Central memory CD8-positive, alpha-beta T cell (primary cell): ENCODE measurements at places on chromosomes 7 and 10.

DNA sequence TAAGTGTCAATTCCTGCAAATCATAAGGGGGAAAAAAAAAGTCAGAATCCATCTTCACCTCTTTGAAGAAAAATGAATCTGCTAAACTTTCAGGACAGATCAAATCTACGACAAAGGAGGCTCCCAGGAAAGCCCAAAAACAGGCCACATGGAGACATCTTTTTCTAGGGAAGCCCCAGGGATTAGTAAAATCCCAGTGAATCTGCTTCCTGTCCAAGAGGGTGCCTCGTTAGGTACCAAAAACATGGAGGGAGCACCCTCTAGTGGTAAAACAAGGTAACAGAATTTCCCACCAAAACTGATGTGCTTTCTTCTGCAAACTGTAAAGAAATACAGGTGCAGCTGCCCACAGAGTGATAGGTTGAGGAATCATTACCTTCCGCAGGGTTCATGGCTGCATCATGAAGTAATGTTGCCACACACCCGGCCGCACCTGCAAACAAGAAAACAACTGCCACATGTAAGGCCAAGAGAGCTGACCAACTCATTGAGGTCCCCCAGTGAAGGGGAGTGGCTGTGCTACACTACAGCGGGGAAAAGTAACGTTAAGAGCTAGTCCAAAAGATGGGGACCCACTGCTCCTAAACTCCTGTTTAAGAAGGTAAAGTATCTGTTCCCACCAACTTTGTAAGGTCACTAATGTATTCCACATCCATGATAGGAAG, 7.9 kb downstream of the SLC25A28 start:
- H3K27me3 ChIP-seq = no peaks in the 10 kb centered on the region
- H3K4me1 ChIP-seq = peaks cover 12% of the 10 kb centered on the region
- H3K4me3 ChIP-seq = no peak overlapping the region
- H3K36me3 ChIP-seq = peaks cover 17% of the 10 kb centered on the region
- DNase-seq = no peak

- H3K27me3 ChIP-seq = no peaks in the 10 kb centered on the region
- no peak overlapping the region for H3K27ac ChIP-seq
- no peaks in the 10 kb centered on the region for H3K4me1 ChIP-seq
- no peak for DNase-seq
- H3K36me3 ChIP-seq = no peaks in the 10 kb centered on the region
These were observed 70.0 kb downstream of the AFAP1L2 start for GRCh38 chr10:114334301-114334700.

GRCh38 chr10:44958898-44959246, 730 bp upstream of the RASSF4 start:
- peak overlapping the region; percentile 82 for H3K4me3 ChIP-seq
- peaks cover 36% of the 10 kb centered on the region for H3K4me1 ChIP-seq
- H3K27me3 ChIP-seq = no peaks in the 10 kb centered on the region
- peaks cover 2% of the 10 kb centered on the region for H3K36me3 ChIP-seq
- no peak overlapping the region for H3K27ac ChIP-seq
- DNase-seq = no peak

DNA sequence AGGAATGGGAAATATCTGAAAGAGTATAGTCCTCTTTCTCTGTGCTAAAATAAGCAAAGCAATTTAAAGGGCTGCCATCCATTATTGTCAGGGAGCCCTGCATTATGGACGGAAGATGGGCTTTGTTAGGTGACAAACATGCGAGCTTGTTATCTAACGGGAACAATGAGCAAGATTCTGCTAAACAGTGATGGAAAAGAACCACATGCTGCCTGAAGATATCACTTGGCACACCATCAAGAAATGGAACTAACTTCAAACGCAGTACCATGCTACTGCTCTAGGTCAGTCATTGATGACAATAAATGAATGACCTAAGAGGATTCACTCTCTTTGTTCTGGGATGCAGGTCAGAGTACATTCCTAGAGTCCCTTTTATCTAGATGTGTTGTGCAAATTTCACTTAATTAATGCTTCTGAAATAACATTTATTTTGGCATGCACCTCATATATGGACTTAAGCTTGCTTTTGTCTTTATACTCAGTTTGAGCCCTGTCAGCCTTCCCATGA, 175.7 kb upstream of the PTN start:
- no peaks in the 10 kb centered on the region for H3K27me3 ChIP-seq
- no peaks in the 10 kb centered on the region for H3K36me3 ChIP-seq
- no peak overlapping the region for H3K4me3 ChIP-seq
- no peaks in the 10 kb centered on the region for H3K4me1 ChIP-seq

GRCh38 chr10:31419394-31420063, 100.5 kb downstream of the ZEB1 start:
- H3K36me3 ChIP-seq = no peaks in the 10 kb centered on the region
- no peak overlapping the region for H3K4me3 ChIP-seq
- H3K4me1 ChIP-seq = peaks cover 47% of the 10 kb centered on the region

DNA sequence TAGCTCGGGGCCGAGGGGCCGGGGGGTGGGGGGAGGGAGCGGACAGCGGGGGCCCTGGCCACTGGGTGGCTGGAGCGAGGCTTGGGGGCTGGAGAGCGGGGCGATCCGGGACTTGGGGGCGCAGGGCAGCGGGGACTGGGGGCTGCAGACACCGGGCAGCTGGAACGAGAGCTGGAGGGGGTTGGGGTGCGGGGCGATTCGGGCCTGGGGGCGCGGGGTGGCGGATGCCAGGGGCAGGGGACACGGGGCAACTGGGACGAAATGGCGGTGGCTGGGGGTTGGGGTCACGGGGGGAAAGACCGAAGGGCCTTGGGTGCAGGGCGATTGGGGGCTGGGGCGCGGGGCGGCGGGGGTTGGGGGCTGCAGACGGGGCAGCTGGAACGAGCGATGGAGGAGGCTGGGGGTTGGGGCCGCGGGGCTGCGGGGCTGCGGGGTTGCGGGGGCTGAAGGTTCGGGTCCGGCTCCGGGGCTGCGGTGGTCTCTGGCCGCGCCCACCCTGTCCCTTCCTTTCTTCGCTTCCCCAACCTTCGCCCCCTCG, 590 bp downstream of the COL26A1 start:
- no peaks in the 10 kb centered on the region for H3K36me3 ChIP-seq
- no peak overlapping the region for H3K27ac ChIP-seq
- peaks cover 48% of the 10 kb centered on the region for H3K27me3 ChIP-seq

DNA sequence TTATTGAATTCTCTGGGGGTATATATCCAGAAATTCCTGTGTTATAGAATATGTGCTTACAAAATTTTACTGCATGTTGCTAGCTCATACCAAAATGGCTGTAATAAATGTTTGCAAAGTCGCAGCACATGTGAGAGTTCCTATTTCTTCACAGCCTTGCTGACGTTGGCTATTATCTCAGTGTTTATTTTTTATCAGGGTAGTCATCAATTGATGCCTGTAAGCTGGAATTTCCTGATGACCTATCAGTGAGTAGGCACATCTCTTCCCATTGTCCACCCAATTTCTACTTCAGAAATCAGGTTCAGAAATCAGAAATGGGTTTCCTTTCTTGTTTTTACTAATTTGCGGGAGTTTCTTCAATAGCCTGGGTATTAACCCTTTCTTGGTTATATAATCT, 268.1 kb upstream of the FZD8 start:
- H3K27ac ChIP-seq = no peak overlapping the region
- no peak overlapping the region for H3K4me3 ChIP-seq
- peaks cover 3% of the 10 kb centered on the region for H3K36me3 ChIP-seq
- H3K27me3 ChIP-seq = no peaks in the 10 kb centered on the region
- H3K4me1 ChIP-seq = no peaks in the 10 kb centered on the region
- no peak for DNase-seq

- DNase-seq = no peak
- peaks cover 5% of the 10 kb centered on the region for H3K4me1 ChIP-seq
- H3K27ac ChIP-seq = no peak overlapping the region
- H3K27me3 ChIP-seq = peaks cover 52% of the 10 kb centered on the region
- no peak overlapping the region for H3K4me3 ChIP-seq
These were observed 2.7 kb downstream of the CHST15 start for GRCh38 chr10:124090601-124091209.

DNA sequence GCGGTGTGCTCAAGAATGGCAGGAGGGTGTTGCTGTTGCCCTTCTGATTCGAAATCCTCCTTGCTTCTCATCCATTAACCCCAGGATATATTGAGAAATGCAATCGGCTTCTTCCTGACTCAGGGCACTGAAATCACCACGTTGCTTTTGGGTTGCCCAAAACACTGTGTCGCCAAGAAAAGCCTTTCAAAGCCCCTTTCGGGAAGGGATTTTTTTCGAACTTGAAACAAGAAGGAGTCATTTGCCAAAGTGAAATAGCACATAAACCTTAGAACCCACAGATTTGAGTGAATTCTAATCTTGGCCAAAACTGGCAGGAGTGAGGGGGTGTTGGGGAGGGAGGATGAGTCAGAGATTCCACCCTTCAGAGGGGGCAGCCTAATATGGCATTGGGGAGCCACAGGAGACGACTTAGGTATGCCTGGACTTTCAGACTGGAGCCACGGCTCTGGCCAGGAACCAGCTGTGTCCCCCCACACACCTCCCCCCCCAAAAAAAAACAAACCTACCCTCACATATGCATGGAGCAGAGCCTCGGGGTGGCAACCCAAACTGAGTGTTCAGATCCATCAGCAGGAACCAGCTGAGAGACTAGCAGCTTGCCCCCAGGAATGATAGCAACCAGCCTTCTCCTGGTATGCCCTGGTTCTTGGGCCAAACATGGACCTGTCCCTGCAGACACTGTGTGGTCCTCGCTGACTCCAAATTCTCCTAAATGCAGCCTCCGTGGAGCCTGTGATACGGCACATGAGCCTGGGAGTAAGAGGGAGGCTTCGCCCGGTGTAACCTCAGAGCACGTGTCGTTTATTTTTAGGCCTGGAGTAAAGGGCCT, 138.4 kb downstream of the FGFR2 start:
- H3K27ac ChIP-seq = no peak overlapping the region
- H3K36me3 ChIP-seq = no peaks in the 10 kb centered on the region
- peaks cover 8% of the 10 kb centered on the region for H3K4me1 ChIP-seq
- H3K4me3 ChIP-seq = no peak overlapping the region

- no peaks in the 10 kb centered on the region for H3K36me3 ChIP-seq
- no peak for DNase-seq
- no peak overlapping the region for H3K27ac ChIP-seq
These were observed 199.6 kb downstream of the CXCL12 start for GRCh38 chr10:44185315-44185666.

GRCh38 chr10:86644794-86645445, 9.4 kb upstream of the OPN4 start:
- no peak overlapping the region for H3K4me3 ChIP-seq
- no peak for DNase-seq
- H3K27ac ChIP-seq = no peak overlapping the region

DNA sequence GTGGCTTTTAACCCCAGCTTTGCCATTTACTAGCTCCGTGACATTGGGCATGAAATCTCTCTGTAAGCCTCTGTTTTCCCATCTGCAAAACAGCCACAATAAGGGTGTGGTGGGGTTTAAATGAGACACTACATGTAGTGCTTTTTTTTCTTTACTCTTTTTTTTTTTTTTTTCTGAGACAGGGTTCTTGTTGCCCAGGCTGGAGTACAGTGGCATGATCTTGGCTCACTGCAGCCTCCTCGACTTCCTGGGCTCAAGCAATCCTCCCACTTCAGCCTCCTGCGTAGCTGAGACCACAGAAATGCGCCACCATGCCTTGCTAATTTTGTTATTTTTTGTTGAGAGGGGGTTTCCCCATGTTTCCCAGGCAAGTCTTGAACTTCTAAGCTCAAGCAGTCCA, 8.3 kb upstream of the DENND10 start:
- H3K27me3 ChIP-seq = no peaks in the 10 kb centered on the region
- DNase-seq = no peak
- no peak overlapping the region for H3K4me3 ChIP-seq
- H3K27ac ChIP-seq = peak overlapping the region; percentile 84
- H3K4me1 ChIP-seq = peaks cover 33% of the 10 kb centered on the region
- peaks cover 8% of the 10 kb centered on the region for H3K36me3 ChIP-seq

DNA sequence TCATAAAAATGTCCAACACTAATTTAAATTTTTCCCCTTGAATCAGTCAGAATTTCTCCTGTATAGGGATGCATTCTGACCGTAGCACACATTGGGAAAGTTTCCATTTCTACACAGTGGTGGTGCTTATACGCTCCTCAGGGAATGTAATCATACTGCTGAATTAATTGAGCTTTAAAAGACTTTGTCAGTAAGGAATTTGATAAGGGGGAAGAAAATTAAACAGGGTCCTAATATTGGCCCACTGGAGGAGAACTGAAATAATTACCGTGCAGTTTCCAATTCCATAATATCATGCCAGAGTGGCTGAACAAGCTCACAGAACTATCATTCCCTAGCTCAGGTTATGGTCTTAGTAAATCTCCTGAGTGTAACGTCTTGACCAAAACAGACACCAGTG, 1041.9 kb downstream of the NRG3 start:
- H3K4me1 ChIP-seq = no peaks in the 10 kb centered on the region
- no peak for DNase-seq
- no peak overlapping the region for H3K27ac ChIP-seq
- H3K4me3 ChIP-seq = no peak overlapping the region

- no peak overlapping the region for H3K4me3 ChIP-seq
- no peaks in the 10 kb centered on the region for H3K36me3 ChIP-seq
- no peak overlapping the region for H3K27ac ChIP-seq
- no peak for DNase-seq
These were observed 30.8 kb upstream of the ZNF488 start for GRCh38 chr10:47414752-47415519.

GRCh38 chr10:10811562-10811961, 206.1 kb upstream of the CELF2 start:
- DNase-seq = no peak
- peaks cover 52% of the 10 kb centered on the region for H3K27me3 ChIP-seq
- no peaks in the 10 kb centered on the region for H3K36me3 ChIP-seq
- H3K4me1 ChIP-seq = no peaks in the 10 kb centered on the region
- H3K27ac ChIP-seq = no peak overlapping the region

GRCh38 chr10:79102498-79102874, 33.7 kb downstream of the ZMIZ1 start:
- H3K27me3 ChIP-seq = no peaks in the 10 kb centered on the region
- peaks cover 45% of the 10 kb centered on the region for H3K4me1 ChIP-seq
- no peak overlapping the region for H3K27ac ChIP-seq
- DNase-seq = no peak
- no peak overlapping the region for H3K4me3 ChIP-seq
- H3K36me3 ChIP-seq = peaks cover 5% of the 10 kb centered on the region

DNA sequence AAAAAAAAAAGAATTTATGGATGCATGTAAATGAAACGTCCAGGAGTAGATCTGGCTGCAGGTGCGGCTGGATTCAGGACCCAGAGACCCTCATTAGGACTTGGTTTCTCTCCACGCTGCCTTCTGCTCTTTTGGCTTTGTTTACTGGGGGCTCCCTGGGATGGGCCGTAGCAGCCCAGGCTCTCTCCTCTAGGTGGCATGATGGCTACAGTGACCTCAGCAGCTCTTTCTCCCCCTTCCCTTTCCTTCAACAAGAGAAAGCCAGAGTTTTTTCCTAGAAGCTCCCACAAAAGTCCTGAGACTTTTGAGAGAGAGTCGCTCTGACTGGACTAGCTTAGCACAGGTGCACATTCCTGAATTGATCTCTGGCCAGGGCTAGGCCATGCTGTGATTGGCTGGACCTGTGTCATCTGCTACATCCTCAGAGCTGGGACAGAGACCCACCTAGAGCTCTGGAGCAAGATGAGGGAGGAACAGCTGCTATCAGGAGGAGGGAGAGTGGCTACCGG, 67.8 kb upstream of the PDCD4 start:
- peaks cover 29% of the 10 kb centered on the region for H3K4me1 ChIP-seq
- H3K27me3 ChIP-seq = no peaks in the 10 kb centered on the region
- DNase-seq = no peak
- peak overlapping the region; percentile 76 for H3K27ac ChIP-seq
- H3K36me3 ChIP-seq = peaks cover 6% of the 10 kb centered on the region
